ENCODE measurements at places on chromosomes 2 and 18.

DNA sequence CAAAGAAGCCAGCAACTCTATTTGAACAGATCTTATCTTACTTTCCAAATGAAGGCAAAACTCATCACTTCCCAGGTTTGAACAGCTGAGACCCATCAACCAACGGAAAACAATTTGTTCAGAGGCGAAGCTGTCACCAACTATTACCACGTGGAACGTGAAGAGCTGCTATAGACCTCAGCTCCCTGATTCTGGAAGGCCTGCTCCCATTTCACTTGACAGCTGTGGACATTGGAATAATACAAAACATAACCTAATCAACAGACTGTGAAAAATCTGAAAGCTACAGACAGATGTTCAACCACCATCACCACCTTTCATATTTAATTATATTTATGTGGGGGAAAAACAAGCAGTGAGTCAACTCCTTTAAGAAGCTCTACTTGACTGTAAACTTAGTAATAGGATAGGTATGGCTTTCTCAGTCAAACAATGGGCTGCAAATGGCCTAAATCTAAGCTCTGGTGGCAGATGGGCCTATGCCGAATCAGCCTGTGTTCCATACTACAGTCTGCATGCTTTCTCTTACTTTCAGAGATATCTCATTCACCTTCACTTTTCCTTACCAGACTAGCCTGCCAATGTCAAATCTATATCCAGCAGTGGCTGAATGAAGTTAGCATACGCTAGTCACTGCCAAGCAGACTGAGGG, 896.4 kb downstream of the TDRD15 start:
- no peak for DNase-seq

DNA sequence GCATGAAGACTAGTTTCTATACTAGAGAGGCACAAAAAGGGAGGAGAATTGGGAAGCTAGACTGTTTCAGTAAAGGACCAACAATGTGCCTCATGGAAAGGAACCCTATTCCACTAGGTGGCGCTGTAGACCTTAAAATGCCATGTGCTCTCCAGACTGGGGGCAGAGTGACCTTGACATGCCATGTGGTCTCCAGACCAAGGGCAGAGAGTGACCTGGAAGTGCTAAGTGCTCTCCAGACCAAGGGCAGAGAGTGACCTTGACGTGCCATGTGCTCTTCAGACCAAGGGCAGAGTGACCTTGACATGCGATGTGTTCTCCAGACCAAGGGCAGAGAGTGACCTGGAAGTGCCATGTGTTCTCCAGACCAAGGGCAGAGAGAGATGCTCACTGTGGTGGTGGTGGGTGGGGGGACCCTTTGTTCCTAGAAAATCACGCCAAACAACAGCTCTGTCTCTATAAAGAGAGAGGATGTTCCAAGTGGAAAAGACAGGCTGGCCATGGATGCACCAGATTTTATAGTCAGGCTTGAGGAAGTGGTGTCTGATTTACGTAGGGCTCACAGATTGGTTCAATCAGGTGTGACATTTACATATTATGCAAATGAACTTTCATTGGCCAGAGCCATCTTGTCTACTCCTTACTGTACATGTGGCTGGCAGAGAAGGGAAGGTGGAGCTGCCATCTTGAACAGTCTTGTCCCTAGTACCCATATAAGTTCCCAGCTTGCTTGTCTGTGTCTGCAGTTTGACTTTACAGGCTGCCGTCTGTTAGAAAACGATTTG, 344.0 kb upstream of the DDX18 start:
- DNase-seq: no peak

GRCh38 chr2:43934567-43934966, 61.2 kb downstream of the LRPPRC start:
- DNase-seq: no peak

- no peak for DNase-seq
Observed at GRCh38 chr2:240358821-240359397, 76.6 kb upstream of the GPC1 start.
